ENCODE measurements at places on chromosomes 6 and 20.

DNA sequence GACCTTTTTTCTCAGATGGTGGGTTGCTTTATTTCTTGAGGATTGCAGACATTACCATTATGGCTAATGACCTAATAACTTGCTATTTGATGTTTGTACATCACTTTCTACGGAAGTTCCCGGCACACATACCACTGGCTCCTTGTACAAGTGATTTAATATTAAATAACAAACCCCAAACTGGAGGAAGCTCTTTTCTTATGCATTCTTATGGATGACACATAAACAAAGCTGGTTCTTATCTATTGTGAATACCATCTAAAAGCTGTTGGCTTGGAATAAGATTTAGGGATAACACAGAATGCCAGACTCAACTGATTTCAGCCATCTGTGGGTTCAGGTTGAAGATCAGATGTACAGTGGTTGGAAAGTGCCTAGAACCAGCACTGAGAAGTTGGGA is 272.6 kb downstream of the TSHZ2 start:
- no peak for DNase-seq

GRCh38 chr6:149065658-149066556 is 251.6 kb upstream of the TAB2 start:
- DNase-seq, result no peak

- DNase-seq, result no peak
Measured at GRCh38 chr20:46213946-46214823, 94.1 kb downstream of the CDH22 start.

DNA sequence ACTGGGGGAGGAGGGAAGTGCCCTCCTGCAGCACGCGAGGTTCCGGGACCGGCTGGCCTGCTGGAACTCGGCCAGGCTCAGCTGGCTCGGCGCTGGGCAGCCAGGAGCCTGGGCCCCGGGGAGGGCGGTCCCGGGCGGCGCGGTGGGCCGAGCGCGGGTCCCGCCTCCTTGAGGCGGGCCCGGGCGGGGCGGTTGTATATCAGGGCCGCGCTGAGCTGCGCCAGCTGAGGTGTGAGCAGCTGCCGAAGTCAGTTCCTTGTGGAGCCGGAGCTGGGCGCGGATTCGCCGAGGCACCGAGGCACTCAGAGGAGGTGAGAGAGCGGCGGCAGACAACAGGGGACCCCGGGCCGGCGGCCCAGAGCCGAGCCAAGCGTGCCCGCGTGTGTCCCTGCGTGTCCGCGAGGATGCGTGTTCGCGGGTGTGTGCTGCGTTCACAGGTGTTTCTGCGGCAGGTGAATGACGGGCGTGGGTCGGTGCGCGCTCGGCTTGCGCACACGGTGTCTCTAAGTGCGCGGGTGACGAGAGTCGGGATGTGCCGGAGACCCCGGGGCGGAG is at the start of gene CDKN1A:
Gene CDKN1A (plus strand): TSS at position 227 of the 555 bp plus-strand sequence. CDS start 5,388 bp downstream, outside the sequence.
- peak; percentile 91 for DNase-seq

DNA sequence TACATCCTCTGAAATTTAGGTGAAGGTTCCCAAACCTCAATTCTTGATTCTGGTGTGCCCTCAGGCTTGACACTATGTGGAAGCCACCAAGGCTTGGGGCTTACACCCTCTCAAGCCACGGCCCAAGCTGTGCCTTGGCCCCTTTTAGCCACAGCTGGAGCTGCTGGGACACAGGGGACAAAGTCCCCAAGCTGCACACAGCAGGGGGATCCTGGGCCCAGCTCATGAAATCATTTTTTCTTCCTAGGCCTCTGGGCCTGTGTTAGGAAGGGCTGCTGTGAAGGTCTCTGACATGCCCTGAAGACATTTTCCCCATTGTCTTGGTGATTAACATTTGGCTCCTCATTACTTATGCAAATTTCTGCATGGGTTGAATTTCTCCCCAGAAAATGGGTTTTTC is 37.3 kb upstream of the BACH2 start:
- DNase-seq, result no peak

- peak; percentile 70 for DNase-seq
Measured at GRCh38 chr20:5918856-5919625, 31.3 kb downstream of the TRMT6 start.

DNA sequence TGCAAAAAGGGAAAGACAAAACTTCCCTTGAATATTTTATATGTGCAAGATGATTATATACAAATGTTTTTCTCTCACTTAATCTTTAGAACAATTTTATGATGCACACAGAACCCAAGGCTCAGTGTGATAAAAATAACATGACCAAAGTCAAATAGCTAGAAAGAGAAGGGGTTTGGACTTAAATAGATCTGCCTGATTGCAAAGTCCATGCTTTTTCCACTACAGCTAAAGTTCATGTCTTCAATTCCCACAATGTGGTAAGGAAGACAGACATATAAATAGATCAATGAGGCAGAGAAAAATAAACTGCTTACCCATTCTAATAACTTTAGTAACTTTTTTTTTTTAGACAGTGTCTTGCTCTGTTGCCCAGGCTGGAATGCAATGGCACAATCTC is 143.8 kb downstream of the CDK19 start:
- no peak for DNase-seq

- DNase-seq, result peak; percentile 87
Measured at GRCh38 chr20:24783631-24784492, 165.2 kb upstream of the CST7 start.

DNA sequence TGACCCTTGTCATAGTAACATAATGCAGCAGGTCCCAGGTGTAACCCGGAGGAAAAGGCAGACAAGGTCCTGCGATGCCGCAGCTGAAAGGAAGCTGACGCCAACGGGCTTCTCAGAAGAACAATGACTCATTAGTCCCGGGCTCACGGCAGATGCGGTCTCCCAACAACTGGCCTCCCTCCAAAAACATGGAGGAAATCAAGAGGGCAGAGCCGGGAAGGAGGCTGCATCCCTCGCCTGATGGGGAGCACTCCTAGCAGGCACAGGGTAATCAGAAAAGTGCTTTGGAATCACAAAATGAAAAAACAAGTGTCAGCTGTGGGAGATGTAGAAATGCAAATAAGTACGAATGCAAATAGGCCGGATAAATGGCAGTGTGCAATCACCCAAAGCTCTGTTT is 165.2 kb upstream of the AGPAT4 start:
- DNase-seq, result no peak

DNA sequence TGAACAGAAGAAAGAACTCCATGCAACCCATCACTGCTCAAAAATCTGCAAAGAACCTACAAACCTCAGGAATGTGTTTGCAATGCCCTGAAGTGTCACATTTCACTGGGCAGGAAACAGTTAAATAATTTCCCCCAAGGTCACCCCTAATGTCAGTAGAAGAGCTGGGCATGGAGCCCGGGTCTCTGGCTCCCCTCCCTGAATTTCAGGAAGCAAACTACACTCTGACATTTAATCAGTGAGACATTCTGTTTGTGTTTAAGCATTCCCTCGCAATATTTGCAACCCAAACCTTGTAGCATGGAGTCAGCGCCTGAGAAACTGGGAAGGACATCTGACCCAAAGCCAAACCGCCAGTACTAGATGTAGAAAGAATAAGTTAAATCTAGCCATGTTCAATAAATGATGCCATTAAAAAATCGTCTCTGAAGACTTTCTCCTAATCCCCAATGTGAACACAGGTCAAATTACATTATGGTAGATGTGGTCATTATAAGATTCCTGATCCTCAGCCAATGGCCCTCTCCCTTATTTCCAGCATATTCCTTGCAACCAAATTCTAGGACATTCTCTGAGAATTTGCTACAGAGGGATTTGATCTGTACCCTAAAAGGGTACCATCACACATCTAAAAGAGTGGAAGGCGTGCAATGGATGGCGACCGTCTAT is 91.2 kb upstream of the ADTRP start:
- no peak for DNase-seq

DNA sequence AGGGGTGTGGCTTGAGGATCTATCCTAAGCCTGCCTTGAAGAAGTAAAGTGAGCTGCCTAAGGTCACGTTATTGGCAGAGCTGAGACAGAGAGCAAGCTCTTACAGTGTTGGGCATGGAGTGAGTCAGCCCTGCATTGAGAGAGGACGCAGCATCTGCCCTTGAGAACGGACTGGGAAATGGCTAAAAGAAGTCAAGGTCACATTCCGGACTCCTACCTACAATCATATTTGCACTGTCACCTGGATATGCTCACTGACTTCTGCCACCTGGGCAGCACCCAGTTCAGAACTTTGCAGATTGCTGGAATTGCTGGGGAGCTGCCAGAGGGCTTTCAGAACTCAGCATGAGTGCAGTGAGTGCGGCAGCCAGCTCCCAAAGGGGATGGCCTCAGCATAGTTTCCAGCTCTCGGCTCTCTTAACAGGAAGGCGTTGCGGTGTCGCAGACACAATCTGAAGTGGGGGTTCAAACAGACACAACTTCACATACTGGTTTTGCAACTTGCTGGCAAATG is 199.3 kb upstream of the SGK1 start:
- DNase-seq, result no peak

- no peak for DNase-seq
Measured at GRCh38 chr6:52547647-52548352, 29.1 kb downstream of the TRAM2 start.

DNA sequence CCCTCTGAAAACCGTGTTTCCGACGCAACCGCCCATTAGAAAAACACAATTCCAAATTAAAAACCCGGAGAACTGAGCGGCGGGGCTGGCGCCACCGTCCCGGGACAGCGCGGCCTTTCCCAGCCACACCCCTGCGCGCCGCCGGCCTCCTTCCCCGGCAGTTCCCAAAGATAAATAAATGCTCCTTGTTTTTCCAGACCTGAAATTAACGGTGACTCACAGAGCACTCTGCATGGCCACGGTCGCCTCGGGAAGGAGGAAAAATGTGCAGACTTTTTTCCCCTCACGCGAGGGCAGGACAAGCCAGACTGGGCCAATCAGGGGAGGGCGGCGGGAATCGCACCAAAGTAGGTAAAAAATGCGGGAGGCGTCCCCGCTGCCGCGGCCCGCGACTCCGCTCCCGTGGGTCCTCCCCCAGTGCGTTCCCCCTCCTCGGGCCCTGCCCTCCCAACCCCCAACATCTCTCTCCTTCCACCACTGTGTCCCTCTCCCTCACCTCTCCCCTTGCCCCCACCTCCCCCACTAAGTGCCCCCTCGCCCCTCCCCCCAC is 828 bp upstream of the DSTN start:
- no peak for DNase-seq

GRCh38 chr6:164113637-164114036 is 699.1 kb downstream of the QKI start:
- DNase-seq, result no peak

- DNase-seq, result no peak
Measured at GRCh38 chr6:161117308-161117707, 125.7 kb downstream of the MAP3K4 start.

DNA sequence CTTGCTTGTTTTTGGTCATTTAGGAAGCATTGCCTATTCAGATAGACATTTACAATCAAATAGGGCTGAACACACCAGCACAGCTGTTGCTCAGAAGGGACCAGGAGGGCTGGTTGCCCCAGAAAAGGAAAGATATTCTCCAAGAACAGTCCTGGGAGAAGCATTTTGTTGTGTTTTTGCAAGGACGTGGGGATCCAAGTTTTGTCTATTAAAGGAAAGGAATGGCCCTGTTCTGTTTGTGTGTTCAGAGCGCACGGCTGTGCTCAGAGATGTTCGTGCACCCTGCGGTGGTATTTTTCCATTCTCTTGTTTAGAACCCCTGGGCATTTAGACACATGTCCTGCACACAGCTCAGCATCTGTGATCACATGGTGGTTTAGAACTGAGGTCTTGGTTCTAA is 82.5 kb downstream of the TXNDC5 start:
- no peak for DNase-seq

DNA sequence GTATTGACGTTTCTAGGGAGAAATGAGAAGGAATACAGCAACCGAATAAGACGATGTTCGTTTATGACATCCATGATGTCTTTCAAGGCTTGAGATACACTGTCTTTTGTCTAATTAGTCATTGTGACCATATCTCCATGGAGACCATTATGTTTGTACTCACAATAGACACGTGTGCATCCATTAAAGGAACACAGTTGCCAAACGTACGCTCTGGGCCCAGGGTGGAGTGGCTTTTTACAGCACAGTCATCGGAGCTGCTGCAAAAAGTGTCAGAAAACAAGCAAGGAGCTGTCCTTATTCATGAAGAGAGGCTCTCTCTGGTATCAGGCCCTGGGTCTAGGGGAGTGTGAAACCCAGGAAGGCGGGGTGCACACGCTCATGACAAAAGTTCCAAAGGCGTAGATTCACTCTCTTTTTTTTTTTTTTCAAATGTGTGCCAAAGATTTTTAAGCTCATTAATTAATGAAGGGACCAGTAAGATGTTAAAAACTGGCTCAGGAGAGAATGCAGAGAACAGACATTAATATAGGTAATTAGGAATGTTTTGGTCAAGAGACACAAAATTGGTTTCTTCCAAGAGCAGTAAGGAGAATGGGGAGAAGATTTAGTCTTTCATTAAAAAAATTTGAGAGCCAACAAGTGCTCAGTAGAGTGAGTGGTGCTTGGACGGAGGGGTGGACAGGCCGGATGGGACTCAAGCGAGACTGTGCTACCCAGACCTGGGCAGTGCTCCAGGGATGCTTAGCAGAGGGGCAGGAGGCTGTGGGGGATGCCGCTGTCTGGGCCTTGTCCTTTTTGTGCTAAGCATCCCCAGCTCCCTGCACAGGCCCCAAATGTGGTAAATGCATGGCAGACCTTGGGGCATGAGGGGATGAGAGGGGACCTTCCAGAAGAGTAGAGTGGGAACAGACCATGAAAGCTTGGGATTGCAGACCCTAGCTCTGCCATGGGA is 34.9 kb upstream of the GTSF1L start:
- DNase-seq, result no peak

DNA sequence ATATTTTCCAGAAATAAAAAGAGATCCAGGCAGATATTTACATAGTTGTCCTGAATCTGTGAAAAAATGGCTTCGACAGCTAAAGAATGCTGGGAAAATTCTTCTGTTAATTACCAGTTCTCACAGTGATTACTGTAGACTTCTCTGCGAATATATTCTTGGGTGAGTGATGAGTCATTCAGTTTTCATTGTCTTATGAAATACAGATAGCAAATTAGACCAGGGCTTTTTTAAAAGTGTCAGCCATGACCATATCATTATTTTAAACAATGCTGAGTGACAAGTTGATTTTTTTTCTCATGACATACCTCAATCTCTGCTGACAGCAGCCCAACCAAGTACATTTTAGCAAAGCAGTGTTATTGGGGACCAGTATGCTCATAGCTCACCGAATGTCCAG is 32.8 kb downstream of the TSPYL4 start:
- DNase-seq, result no peak

DNA sequence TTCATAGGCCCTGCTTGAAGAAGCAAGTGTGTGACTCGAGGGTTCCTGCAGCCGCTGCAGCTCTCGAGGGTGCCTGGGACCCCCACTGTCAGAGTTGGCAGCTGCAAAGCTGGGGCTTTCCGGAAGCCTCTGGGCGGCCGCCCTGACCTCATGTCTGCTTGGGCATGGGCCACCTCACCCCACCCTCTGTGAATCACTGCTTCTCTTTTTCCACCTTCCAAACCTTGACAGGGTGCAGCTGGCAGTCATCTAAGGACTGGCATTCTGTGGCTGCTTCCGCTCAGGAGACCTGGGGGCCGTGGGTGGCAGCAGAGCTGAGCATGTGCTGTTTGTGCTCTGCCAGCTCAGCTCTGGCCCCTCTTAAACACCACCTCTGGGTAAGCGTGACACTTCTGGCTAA is 32.0 kb downstream of the ERMARD start:
- DNase-seq, result no peak
